NCI-H1436 treated with DMSO at 0.1 percent for 48 hours (cell line): ENCODE measurements at places on chromosomes 11 and 22.

- DNase-seq, result no peak
Measured at GRCh38 chr11:86735451-86736290, 63.3 kb upstream of the ME3 start.

GRCh38 chr11:119787074-119787461 is 58.1 kb upstream of the NECTIN1 start:
- DNase-seq, result no peak

DNA sequence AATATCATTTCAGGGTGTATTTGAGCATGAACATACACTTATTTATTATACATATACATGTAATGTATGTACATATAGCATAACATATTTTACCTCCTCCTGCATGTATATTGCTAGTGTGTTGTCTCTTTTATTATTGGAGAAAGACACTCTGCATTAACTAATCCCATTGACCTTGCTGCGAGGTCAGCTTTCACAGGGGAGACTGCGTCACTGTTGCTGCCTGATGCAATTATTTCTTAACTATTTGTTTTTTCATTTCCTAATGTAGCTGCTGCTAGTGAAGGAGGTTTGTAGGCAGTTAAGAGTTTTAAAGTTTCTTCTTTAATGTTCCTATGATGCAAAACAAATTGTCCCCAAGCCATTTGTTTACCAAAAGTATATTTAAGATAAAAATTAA is 185.4 kb upstream of the CNTN5 start:
- no peak for DNase-seq

DNA sequence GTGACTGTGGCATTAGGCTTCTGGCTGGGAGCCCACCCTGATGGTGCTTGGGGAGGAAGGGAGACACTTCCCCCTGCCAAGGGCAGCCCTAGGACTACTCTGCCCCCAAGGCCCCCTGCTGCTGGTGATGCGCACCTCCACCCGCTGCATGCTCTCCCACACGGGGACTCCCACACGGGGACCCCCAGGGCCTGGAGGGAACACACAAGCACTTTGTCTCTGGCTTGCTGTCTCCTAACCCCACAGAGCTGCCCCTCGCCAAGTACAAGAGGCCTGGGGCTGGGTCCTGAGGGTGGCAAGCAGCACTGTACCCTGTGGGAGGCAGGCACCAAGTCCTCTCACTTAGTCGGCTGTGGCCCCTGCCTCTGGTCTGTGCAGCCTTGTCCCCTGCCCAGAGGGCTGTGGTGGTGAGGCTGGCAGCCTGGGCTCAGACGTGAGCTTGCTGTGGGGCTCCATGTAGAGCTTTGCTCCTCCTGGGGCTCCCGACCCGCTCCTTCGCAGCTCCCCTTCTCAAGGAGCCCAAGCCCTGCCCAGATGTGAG is 7.9 kb downstream of the LRRC75B start:
- DNase-seq, result no peak

GRCh38 chr11:66363805-66364535 is 7.6 kb downstream of the SLC29A2 start:
- no peak for DNase-seq

GRCh38 chr22:24424001-24424900 is 3.1 kb upstream of the ADORA2A start:
- no peak for DNase-seq

- no peak for DNase-seq
Measured at GRCh38 chr11:131792243-131792642, 421.8 kb downstream of the NTM start.

GRCh38 chr11:82176365-82176764 is 557.3 kb downstream of the FAM181B start:
- DNase-seq, result no peak

GRCh38 chr11:103183981-103184611 is 74.9 kb downstream of the DYNC2H1 start:
- no peak for DNase-seq

- DNase-seq, result no peak
Measured at GRCh38 chr11:93532281-93532789, 10.9 kb downstream of the SMCO4 start.

DNA sequence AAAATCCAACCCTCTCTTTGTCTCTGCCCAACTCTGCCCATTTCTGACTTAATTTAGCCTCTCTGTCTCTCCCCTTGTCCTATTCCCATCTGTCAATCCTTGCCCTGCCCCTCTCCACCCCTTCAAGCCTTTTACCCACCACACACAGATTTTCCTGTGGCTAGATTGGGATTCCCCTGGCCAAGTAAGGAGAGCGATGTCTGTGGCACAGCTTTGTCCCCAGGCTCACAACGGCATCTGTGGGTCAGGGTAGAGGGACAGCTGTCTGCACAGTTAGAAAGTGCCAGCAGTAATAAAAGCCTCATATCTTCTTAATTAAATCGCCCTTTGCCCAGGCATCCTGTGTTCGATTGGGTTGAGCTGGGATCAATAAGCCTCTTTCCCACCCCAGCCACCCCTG is 1.3 kb upstream of the KCNC1 start:
- DNase-seq, result no peak

DNA sequence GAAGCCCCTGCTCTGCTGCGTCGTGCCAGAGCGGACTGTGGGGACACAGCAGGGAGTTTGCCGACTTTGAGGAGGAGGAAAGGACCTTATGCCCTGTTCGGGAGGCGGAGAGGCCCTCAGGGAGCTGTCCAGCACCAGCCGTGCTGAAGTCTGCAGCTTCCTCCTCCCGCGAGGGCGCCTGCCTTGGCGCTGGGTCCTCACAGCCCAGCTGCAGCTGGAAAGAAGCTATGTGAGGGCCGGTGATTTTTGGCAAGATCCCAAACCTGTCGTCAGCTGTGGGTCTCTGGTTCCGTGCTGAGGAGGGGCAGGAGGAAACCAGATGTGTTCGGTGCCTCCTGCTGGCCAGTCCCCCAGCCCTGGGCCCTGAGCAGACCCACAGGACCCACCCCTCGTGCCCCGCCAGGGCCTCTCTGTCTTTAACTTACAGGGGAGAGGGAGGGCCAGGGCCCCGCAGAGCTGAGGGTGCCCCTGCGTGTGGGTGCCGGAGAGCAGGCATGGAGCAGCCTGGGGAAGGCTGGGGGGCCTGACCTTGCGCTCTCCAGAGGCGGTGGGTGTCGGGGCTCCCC is 12.0 kb downstream of the BRSK2 start:
- no peak for DNase-seq

DNA sequence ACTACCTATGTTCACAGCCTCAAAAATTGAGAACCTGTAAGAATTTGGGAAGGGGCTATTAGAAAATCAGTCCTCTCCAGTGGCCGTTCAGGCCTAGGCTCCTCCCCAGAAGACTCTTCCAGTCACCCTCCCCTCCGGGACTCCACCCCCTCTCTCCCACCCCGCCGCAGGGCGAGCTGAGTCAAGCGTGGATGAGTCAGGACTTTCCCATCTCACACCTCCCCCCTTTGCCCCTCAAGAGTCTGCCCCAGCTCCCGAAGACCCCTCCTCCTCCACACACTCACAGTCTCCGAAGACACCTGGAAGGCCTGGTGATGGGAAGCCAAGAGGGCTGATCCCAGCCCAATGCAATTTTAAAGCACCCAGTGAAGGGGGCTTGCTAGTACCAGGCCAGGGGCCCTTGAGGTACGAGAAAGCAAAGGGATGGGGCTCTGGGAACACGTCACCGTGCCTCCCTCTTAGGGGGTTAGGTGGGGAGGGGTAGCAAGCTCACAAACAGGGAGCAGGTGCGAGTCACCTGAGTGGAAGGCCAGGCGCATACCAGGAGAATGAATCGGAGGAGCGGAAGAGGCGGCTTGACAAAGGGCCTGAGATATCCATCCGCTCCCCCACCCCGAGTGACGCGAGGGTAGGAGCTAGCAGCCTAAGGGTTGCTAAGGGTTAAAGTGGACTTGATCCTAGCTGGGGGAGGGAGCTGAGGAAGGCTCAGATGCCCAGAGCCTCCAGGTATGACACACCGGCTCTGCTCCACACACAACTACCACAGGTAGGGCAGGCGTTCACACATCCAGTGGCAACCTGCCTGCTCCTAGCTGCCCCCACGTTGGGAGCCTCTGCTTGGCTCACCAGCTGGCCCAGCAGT is 13.6 kb downstream of the BCL9L start:
- DNase-seq, result no peak

DNA sequence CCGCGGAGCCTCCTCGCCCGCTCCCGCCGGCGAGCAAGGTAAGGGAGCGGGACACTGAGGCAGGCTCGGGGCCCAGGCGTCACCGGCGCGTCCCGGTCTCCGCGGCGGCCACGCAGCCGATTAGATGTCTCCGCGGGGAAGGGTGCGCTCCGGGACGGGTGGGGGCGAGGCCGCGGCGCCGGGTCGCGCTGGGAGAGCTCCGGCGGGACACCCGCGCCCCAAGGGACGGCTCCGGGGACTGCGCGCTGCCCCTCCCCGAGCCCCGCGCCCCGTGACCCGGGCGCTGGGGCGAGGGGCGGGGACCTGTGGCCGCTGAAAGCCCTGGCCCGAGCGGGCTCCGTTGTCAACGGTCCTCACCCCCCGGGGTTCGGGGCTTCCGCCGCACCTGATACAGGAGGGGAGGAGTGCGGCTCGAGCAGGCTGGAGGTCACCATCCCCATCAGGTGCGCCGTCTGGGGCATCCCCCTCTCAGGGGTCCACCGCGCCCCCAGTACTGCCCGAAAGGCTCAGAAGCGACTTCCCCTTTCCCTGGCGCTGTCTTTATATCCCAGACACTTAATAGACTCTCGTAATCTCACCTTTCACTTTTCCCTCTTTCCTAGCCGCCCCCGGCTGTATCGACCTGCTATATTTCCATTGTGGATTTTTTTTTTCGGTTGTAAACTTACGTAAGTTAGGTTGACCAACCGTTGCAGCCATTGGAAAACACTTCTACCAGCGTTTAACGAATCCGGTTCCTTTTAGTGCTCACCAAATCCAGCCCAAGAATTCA is 573 bp downstream of the PPFIA1 start:
- no peak for DNase-seq

DNA sequence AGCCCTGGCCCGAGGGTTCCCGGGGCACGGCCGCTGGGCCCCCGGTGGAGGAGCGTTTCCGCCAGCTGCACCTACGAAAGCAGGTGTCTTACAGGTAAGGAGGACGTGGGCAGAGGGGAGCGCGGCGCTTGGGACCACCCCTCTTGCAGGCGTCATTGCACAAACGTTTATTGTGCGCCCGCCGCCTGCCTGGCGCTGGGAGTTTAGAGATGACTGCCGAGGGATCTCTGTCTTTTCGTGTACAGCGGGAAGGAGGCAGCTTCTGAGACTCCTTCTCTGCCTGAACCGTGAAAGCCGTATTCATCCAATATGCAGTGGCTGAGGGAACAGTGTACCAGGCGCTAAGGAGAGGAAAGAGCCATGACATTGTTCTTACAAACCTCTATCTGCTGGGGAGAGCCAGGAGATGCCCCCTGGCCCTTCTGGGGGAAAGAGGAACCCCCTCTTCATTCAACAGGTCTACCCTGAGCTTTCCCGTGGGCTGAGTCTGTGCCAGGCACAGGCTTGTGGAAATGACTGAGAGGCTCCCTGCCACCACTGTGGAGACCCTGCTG is 13.8 kb upstream of the DGKZ start:
- no peak for DNase-seq

DNA sequence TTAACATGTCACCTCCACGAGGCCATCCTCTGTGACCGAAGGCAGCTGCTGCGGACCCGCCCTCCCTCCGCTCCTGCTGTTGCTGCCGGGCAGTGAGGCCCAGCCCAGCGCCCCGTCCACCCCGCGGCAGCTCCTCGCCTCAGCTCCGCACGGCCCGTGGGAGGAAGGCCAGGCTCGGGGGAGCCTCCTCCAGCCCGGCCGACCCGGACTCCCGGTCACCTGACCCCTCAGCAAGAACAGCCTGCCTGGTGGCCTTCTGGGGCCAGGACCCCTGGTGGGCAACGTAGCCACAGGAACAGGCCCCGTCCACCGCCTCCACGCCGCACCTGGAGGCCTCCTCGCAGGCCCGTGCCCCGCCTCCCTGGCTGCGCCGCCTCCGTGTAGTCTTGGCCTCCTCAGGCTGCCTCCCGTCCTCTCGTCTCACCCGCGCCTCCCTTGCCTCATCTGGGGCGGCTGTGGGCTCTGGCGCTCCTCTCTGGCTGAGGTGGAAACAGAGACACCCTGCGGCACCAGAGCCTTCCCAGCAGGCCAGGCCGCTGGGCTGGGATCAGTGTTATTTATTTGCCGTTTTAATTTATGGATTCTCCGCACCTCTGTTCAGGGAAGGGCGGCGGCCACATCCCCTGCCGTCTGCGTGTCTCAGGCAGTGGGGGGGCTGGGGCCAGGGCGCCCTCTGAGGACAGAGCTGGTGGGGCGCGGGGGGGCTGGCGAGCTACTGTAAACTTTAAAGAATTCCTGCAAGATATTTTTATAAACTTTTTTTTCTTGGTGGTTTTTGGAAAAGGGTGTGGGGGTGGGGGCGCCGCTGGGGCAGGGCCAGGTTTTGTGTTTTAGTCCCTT is 25.4 kb downstream of the MOB2 start:
- no peak for DNase-seq
